Activated CD4-positive, alpha-beta T cell treated with anti-CD3 and anti-CD28 coated beads, Interleukin-2, amount 10 ng/mL, durations not matched to agents 24 days and 14 days (primary cell): ENCODE measurements at places on chromosomes 1 and 21.

DNA sequence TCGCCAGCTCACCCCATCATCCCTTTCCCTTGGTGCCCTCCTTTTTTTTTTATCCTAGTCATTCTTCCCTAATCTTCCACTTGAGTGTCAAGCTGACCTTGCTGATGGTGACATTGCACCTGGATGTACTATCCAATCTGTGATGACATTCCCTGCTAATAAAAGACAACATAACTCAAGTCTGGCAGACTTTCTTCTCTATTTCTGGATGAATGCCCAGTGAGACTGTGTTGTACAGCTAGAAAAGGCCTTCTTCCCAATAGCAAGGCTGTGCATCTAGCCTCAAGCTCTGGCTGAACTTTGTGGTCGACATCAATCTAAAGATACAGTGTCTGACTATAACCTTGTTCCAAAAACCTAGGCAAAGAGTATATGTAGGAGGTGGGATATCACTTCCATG, 6.4 kb downstream of the IL24 start:
- no peak for DNase-seq

GRCh38 chr1:174569240-174569639, 121.5 kb downstream of the GPR52 start:
- DNase-seq: no peak

DNA sequence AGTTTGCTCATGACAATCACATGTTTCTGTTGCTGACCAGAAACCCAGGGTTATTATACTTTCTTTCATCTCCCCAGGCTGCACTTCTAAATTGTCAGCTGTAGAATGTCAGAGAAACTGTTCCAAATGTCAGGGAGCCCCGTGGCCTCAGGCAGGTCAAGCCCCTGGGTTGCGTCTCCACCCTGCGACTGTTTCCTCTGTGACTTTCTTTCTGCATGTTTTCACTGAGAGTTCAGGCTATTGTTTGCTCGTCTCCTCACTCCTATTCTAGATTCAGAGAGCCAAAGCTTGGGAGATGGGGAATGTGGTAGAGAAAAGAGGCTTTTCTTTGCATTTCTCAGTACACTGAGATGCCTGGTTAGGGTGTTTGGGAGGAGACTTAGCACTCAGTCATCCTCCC, 97.4 kb downstream of the CENPF start:
- no peak for DNase-seq

- peak; percentile 76 for DNase-seq
These were observed 595 bp downstream of the IL10RB start for GRCh38 chr21:33266789-33267135.

DNA sequence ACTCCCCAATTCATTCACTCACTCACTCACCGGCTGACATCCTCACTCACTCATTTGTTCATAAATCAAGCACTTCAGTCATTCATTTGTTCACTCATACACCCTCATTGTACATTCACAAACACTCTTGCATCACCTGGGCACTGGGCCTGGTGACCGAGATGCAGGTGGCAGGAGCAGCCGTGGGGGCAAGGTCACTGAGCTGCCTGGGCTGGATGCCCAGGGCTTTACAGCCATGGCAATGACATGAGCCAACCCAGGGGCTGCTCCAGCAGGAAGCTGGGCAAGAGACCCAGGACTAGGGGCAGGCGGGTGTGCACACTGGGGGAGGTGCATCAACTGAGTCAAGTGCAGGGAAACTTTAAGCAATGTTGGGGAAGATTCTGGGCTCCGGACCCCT, 113.6 kb upstream of the IGSF21 start:
- DNase-seq: no peak

GRCh38 chr21:16426936-16427335, 697.2 kb downstream of the USP25 start:
- no peak for DNase-seq

- DNase-seq: no peak
These were observed 111.6 kb upstream of the VAMP3 start for GRCh38 chr1:7659514-7659913.

GRCh38 chr1:56200896-56201295, 378.5 kb downstream of the PLPP3 start:
- no peak for DNase-seq
